ENCODE measurements at places on chromosomes 1 and 21.

- peak; percentile 23 for DNase-seq
Measured at GRCh38 chr1:162562470-162562828, 927 bp downstream of the UAP1 start.

GRCh38 chr1:171961861-171962260, 120.6 kb downstream of the DNM3 start:
- DNase-seq: no peak

- DNase-seq: no peak
Measured at GRCh38 chr1:154553056-154554030, 5.1 kb downstream of the UBE2Q1 start.

DNA sequence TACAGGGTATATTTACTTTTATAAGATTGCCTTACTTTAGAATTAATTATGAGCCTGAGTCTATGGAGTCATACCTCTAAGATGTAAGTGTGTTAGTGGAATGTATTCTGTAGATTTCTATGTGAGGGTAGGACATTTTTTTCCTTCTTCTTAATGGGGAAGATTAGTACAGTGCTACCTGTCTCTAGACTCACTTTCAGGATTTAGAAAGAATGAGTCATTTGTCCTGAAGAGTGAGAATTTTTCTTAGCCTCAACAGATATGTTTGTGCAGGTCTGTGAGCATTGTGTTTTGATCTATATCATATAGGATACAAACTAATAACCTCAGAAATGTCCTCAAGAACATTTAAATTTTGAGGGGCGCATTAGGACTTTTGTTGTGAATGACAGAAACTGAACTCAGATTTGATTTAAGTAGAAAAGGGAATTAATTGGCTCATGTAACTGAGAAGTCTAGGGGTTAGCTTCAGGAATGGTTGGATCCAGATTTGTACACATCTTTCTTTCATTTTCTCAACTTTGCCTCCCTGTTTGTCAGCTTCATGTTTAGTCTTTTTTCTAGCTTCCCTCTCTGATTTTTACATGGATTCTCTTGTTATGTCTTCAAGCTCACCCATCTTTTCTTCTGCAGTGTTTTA, 45.3 kb downstream of the TTC3 start:
- no peak for DNase-seq

DNA sequence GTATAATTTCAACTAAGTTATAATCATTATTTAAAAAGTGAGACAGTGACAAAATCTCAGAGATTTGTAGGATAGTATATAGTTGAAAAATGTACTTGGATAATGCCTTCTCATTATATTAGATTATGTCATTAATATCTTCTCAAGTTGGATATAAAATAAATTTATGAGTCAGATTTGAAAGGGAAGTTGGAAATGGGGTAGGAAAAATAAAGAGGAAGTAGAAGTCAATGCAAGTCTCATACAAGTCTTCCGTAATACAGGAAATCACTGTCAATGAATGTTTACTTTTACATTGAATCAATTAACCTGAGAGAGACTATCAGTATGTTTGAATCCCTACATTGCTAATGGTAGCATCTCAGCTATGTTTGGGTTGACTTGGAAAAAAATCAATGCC, 16.2 kb upstream of the RNPC3 start:
- DNase-seq: no peak

GRCh38 chr1:209595599-209596285, 12.2 kb downstream of the CAMK1G start:
- no peak for DNase-seq

GRCh38 chr1:20237646-20238045, 51.3 kb upstream of the PLA2G2C start:
- no peak for DNase-seq

- DNase-seq: no peak
Measured at GRCh38 chr1:61743716-61744580, 1.7 kb downstream of the PATJ start.

- no peak for DNase-seq
Measured at GRCh38 chr1:226571893-226572292, 23.3 kb downstream of the STUM start.

- DNase-seq: no peak
Measured at GRCh38 chr1:165641231-165641987, 10.4 kb downstream of the MGST3 start.

- DNase-seq: no peak
Measured at GRCh38 chr21:28751176-28751575, 241.5 kb downstream of the LTN1 start.

GRCh38 chr1:34977858-34978257, 7.3 kb downstream of the TMEM35B start:
- no peak for DNase-seq

GRCh38 chr1:55194851-55195250, 20.3 kb downstream of the USP24 start:
- no peak for DNase-seq

GRCh38 chr1:36464605-36465393, 615 bp upstream of the MRPS15 start:
- DNase-seq: no peak

DNA sequence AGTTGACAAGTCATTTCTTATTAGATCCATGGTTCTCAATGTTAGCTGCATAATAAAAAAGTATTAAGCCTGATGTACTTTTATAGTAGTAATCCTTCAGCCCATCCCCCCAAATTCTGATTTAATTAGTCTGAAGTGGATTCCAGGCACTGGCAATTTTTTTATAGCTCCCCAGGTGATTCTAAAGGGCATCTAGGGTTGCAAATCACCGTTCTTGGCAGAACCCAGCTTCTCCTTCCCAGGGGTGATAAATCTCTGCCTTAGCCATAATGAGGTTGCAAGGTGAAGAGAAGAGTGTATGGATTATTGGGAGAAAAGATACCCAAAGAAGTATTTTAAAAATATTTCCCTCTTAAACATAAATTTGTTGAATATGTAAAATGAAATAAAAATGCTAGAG, 43.0 kb upstream of the RXRG start:
- DNase-seq: no peak

DNA sequence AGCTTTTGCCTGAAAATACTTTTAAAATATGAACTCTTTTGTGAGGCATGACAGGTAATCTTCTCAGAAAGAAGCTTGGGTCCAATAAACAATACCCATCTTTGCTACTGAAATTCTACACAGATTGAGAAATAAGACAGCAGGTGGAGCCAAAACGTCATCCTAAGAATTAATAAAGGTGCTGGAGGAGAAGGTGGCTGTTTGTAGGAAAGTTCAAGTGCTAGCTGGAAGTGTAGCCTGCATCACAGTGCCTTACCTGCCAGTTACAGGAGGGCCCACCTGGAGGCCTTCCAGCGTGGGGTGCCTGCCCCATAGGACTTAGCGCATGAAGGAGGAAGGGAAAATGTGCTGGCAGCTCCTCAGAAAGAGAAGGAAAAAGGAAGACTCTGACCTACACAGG, 93.7 kb downstream of the TTC3 start:
- no peak for DNase-seq

DNA sequence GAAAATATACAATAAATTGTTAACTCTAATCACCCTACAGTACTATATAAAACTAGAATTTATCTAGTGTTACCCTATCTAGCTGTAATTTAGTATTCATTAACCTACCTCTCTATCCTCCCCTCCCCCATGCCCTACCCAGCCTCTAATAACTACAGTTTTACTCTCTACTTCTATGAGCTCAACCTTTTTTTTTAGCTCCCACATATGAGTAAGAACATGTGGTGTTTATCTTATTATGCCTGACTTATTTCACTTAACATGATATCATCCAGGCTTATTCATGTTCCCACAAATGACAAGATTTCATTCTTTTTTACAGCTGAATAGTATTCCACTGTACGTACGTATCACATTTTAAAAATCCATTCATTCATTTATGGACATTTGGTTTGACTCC, 46.0 kb upstream of the WARS2 start:
- no peak for DNase-seq

- no peak for DNase-seq
Measured at GRCh38 chr1:182248721-182249120, 142.9 kb downstream of the GLUL start.

DNA sequence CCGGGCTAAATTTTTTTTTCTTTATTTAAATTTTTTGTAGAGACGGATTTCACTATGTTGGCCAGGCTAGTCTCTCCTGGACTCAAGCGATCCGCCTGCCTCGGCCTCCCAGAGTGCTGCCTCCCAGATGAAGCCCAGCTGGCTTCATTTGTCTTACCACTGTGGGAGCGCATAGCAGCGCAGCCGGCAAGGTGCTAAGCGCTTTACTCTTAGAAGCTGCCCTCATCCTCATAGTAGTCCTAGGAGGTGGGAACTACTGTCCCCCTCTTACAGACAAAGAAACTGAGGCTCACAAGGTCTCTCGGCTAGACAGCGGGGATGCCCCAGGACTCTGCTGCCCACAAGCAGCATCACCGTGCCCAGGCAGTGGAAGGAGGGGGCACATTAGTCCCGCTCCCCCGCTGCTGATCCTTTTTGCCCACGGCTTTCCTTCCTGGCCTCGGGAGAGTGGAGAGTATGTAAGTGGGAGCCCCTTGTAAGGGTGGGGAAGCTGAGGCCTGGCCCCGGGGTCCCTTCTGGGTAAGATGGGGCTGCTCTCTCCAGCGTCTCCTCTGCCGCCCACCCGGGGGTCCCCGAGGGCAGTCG, 726 bp downstream of the TMEM54 start:
- DNase-seq: no peak

DNA sequence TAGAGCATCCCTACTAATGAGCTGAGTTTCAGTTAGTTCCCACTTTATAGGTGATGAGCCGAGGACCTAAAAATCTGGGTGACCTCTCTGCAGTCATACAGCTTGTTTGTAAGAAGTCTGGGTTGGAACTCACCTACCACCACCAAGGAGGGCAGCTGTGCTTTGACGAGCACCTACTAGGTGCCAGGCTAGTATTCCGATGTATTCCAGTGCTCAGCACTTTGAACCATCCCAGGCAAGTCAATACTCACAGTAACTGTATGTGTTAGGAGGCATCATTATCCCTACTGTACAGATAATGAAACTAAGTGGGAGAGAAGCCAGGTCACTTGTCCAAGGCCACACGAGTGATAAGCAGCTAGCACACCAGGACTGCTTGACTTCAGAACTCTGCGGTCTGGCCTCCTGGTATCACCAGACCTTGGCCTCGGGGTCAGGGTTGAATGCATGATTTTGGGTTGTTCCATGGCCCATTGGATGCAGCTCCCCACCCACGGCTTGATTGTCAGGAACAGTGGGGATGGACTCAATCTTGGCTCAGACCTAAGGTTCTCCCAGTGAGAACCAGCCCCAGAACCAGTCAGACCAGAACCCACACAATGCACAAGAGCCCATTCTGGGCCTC, 20.7 kb downstream of the ECE1 start:
- no peak for DNase-seq

DNA sequence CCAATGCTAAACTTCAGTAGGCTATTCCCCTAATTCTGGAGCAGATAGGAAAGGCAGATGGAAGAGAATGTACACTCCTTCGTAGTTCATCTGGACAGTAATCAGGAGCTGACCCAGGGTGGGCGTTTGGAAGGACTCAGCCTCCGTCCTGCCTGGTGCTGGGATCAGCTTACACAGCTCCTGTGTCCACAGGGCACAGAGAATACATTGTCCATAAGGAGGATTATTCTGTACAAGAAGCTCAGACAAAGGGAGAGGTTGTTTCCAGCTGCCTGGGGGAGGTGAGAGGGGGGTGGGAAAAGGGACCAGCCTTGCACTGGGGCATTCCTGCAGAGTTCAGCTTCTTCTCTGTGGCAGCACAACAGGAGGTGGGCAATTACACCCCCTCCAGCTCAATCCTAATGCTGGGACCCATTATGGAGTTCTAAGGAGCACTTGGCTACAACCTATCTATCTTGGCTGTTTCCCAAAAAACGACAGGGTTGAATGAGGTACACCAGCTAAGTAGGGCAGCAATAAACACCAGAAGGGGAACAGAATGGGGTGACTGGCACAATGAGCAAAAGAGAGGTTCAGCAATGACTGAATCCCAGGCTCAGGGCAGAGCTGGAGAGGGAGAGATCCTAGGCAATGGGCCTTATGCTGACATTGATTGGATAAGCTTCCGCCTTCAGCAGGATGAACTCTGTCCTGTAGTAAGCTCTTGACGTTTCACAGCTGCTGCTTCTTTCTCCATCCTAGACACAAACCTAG, 7.4 kb downstream of the MED8 start:
- DNase-seq: no peak

- no peak for DNase-seq
Measured at GRCh38 chr1:166089804-166090203, 77.0 kb downstream of the FAM78B start.

DNA sequence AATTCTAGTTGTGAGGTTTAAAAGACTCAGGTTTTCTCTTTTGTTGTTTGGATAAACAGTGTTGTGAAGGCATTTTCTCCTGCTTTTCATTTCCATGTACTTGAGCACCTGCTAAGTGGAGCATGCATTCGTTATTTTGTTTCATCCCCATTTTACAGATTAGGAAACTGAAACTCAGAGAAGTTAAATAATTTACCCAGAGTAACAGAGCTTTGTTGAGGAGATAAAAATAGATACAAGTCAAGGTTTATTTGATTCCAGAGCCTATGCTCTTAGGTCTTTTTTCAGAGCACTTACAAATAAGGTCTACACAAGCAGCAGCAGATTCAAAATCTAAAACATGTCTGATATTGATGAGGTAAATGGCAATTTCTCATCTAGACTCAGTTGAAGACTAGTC, 254.7 kb upstream of the PTBP2 start:
- no peak for DNase-seq

DNA sequence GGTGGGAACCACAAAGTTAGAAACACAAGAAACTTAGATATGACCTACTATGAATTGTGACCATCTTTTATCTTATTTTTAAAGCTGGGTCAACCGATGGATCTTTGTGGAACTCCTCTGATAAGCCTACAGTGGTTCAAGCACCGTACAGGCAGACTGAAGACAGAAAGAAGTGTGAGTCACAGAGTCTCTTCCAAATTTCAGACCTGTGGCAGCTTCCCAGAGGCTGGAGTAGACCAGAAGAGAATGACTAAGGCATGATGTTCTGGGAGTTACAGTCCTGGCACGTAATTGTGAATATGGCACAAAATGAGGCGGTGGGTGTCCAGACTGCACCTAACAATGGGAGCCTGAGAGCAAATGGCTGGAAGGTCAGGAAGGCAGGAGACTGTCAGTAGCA, 70.0 kb downstream of the LMO4 start:
- no peak for DNase-seq

DNA sequence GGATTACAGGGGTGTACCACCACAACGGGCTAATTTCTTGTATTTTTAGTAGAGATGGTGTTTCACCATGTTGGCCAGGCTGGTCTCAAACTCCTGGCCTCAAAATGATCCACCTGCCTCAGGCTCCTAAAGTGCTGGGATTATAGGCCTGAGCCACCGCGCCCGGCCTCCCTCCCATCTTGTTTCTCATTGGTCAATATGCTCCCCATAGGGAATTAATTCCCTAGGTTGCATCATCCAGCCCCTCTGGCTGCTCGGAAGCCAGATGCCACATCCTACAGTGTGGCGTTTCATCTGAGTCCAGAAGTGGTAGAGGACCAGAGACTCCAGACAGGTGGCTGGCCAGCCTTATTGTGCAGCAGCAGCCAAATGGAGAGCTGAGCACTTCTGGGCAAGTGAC, 11.5 kb upstream of the VASH2 start:
- DNase-seq: no peak

- DNase-seq: no peak
Measured at GRCh38 chr1:233735847-233736246, 121.9 kb downstream of the KCNK1 start.
